ENCODE measurements at places on chromosomes 3 and 15. TPM values are rescaled to one million over a fixed set of nuclear protein-coding genes. Genes with fewer than 3 reads are reported as not detected.

The FBXL22 gene
- not detected for total RNA-seq

The DNAJA4 gene
- total RNA-seq, result 66.8 TPM

The MITF gene
- total RNA-seq, result 22.9 TPM

GRCh38 chr3:155880286-155880685, 9.8 kb downstream of the GMPS start:
- no peak for DNase-seq

- no peak for DNase-seq
Measured at GRCh38 chr3:72411126-72411525, 437.1 kb downstream of the SHQ1 start.

DNA sequence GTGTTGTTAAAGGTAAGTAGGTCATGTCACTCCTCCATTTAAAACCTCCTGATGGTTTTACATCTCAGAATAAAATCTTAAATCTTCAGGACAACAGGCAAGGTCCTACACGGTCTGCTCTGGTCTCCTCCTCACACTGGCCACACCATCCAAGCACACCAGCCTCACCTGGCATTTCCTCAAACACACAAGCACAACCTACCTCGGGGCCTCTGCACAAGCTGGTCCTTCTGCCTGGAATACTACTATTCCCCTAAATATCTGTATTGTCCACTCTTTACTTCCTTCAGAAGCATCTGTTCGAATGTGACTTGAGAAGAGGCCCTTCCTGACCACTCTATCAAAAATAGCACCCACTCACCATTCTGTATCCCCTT, 1.8 kb downstream of the GORASP1 start:
- DNase-seq, result peak; percentile 78

DNA sequence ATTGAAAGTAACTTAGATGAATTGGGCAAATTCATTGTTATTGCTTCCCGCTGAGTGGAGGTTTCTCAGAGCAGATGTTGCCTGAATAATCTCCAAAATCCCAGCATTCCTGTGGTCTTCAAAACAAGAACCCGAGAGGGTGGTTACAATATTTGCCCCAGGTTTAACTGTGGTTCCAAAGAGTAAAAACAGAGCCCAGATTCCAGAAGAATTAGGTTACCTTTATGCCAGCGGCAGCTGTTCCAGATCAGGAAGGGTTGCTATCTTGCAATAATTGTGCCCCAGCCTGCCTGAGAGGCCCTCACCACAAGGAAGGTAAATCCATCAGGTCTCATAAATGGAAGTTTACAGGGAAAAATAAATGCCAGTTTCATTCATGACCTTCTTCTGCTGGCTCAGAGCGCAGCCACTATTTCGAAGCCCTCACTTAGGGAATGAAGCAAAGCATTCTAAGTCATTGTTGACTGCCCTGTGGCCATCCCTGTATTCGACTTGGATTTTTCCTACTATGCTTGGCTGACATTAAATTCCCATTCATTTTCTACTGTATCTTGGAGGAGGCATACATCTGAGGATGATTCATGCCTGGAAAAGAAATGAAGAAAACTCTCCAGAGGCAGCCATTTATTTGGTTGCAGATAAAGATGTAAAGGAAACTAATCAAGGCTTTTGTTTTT, 54.6 kb downstream of the SSUH2 start:
- no peak for DNase-seq

GRCh38 chr3:139657434-139657833, 20.3 kb downstream of the NMNAT3 start:
- DNase-seq, result no peak

DNA sequence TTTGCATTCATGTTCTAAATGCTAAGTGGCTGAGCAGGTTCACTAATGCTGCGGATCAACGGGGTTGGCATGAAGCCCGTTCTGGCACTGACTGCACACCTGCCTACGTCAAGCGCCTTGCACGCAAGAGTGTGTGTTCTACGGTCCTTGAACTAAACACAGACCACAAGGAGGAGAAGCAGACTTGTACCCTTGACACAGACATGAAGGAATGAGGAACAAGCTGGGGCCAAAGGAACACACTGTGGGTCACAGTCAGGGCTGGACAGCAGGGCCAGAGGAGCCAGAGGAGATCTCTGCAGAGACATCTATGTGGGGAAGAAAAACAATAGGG, 48.0 kb upstream of the LDHAL6B start:
- no peak for DNase-seq

DNA sequence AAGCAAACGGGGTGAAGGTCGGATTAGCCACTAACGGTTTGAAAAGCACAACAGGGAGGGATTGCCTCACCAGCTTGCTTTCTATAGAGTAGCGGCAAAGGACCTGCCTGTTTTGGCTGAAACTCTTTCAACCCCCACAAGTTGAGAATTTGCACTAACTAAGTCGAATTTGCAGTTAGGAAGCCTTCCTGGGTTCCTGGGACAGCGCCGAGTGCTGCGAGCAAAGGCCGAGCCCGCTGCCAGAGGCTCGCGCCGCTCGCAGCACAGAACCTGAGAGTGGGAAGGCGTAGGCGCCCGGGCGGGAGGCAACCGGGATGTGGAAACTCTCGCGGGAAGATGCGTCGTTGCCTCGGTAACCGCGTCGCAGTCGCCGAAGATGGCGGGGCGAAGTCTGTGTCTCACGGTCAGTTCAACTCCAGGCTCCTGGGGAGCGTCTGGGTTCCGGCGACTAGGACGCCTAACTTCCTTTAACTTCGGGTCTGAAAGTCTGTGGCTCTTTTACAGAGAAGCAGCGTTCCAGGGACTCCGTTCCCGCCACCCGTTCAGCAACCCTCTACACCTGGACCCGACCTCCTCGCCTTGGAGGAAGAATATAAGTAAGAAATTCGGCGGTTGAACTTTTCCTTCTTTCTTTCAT, at the start of gene TEX9:
Gene TEX9, plus strand, starts transcription at position 352 of the 637 bp plus-strand sequence. Its CDS starts 25 bp downstream, at position 377.
- DNase-seq, result peak; percentile 96

DNA sequence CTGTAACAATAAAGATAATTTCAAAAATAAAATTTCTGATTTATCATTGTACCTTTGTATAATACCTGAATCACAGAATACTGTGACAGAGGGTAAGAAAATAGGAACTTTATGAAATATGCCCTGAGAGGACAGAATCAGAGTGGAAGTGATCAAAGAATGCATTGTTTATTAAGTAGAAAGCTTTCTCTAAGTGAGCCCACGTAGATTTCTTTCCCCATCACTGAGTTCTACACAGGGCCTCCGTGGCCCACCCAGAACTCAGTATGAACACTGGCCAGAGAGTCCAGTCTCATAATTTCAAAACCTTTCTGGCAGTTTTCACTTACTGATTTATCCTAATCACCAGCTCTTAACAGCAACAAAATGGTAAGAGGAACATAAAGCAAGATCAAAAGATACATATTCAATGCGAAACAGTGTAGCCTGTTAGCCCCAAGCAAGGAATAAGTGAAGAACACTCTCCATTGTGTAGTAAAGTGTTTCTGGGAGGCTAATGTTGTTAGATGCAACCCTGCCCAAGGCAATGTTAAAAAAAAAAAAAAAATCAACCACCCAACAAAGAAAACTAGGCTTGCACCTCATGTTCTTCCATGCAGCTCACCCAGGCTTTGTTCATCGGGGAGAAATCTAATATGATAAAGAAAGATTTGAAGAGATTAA, 341.3 kb downstream of the LSAMP start:
- DNase-seq, result no peak

Data from lower leg skin (tissue), 4 donors.